ENCODE measurements at places on chromosomes 6 and 20. TPM values are rescaled to one million over a fixed set of nuclear protein-coding genes. Genes with fewer than 3 reads are reported as not detected.

The LPIN3 gene
- polyA plus RNA-seq, result 3.0 TPM

The TRIM31 gene
- not detected for polyA plus RNA-seq

The MYT1 gene
- polyA plus RNA-seq, result not detected

The OR2J3 gene
- polyA plus RNA-seq, result not detected

All from fibroblast of lung (primary cell).